Stomach (tissue), 19 donors: ENCODE measurements at places on chromosomes 11 and 22. TPM values are rescaled to one million over a fixed set of nuclear protein-coding genes. Genes with fewer than 3 reads are reported as not detected.

- no peak for DNase-seq
These were observed 34.0 kb upstream of the MMP13 start for GRCh38 chr11:102989379-102990047.

DNA sequence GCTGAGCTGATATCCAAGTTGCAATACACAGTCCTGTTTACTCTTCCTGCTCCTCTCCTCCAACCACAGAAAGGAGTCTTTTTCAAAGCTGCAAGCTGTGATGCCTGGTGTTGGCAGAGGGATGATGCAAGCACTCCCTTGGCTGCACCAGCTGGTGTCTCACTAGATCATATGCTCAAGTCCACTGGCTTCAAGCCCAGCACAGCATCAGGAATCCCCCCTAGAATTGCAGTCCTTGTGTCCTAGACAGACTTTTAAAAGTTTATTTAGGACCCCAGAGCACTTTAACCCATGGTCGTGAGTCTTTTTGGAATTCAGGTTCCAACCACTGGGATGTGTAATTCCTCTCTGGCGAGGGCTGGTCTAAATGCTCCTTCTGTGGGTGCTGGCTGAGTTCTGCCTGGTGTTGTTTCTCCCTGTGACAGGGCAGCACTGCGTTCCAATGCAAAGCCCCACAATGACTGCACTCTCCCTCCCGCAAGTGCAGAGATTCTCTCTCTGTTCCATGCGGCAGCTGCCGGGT is 1.9 kb upstream of the HEPN1 start:
- no peak for DNase-seq

- DNase-seq = peak; percentile 21
These were observed 4.0 kb upstream of the PRDM11 start for GRCh38 chr11:45142241-45143055.

- no peak for DNase-seq
These were observed 6.9 kb upstream of the MMP20 start for GRCh38 chr11:102632026-102632425.

GRCh38 chr11:59102259-59102765 is 4.7 kb upstream of the FAM111B start:
- DNase-seq = peak; percentile 65

GRCh38 chr22:46098525-46099475 is 51.5 kb upstream of the PPARA start:
- DNase-seq = no peak

DNA sequence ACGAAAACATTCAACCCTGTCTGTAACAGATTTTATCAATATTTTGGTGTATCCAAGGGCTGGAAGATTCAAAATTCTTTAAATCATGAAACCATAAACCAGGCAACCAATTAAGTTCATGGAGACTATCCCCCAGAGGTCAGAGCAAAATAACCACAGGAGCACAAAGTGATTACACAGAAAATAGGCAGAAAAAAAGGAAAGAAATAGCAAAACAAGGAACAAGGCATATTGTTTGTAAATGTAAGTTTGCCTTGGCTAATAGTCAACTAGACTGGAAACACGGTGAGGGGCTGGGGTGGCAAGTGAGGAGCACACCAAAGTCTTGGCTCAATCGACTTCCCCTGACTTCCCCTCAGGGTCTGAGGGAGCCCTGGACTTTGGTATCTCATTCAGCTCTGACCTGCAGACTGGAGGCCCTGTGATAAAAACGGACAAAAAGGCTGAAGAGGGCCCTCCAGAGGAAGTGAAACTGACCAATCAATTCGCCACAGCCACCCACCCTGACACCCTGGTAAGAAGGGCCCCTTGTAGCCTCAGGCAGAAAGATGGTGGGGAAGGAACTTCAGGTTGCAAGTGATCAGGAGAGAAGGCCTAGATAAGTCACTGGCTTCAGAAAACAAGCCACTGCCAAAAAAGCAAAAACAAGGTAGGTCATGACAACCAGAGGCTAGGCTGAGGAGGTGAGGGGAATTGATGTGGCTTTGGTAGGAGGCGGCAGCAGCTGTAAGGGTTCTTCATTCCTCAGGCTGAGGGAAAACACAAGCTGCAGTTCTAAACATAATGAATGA is 1.8 kb downstream of the SIK3 start:
- DNase-seq = peak; percentile 60

GRCh38 chr11:623999-624704 is 603 bp downstream of the CDHR5 start:
- peak; percentile 91 for DNase-seq

DNA sequence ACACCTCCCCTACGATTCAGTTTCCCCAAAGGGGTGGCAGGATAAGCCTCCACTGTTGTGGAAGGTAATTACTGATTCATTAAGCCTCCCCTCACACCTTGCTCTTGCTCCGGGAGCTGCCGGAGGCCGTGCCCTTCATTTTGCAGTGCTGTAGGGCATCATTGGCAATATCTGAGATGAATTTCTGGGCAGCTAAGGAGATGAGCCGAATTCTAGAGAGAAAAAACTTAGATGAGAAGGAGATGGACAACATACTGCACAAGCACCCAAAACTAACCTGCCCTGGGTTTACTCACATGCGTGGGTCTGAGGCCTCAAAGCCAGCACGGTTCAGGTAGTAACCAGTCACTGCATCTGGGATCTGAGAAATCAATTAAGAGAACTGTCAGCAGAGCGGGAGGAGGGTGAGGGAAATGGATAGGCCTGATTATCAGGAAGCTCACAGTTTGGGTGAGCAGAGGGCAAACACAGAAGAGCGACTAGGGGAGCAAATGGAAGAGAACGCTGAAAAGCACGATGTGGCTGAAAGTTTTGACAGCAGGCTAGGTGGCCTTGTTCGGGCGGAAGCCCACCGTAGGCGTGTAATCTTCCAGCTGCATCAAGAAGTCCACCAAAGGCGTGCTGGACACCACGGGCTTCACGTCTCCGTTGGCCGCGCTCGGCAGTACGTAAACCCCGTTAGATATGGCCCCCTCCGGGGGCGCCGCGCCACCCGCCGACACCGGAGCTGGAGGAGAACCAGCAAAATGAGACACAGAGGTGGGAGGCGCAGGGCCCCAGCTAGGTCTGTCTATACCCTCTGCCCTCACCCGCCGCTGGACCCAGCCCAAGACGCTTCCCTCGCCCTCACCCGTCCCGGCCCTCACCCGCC is 689 bp downstream of the TAF10 start:
- DNase-seq = no peak

FADS3 gene
- polyA plus RNA-seq = 7.5 TPM
